ENCODE measurements at places on chromosomes 5 and 9.

GRCh38 chr9:78035383-78035993 lies 3.9 kb upstream of the GNAQ start:
- DNase-seq: no peak

GRCh38 chr9:16191691-16192402 lies 639.0 kb downstream of the CCDC171 start:
- DNase-seq: no peak

DNA sequence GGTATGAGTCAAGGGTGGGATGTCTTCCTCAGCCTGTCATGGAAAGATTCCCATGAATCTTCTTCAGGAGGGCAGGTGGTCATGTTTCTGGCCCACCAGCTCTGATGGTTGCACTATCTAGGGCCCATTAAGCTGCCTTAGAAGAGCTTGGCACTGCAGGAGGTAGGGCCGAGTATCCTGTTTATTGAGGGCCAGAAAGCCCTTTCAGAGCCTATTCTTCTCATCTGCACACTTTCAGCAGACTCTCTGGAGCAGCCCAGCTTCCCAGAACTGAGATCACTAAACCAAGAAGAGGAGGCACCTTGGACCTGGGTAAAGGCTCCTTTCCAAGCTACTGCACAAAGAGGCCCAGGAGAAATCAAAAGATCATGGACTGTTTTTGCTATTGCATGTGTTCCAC lies 146.5 kb downstream of the MTX3 start:
- DNase-seq: no peak

GRCh38 chr5:53191548-53192165 lies 82.1 kb upstream of the MOCS2 start:
- DNase-seq: no peak

GRCh38 chr5:124371111-124371706 lies 375.2 kb downstream of the ZNF608 start:
- DNase-seq: no peak

Data from epithelial cell of prostate (primary cell).